Stimulated activated CD8-positive, alpha-beta memory T cell treated with anti-CD3 and anti-CD28 coated beads, Interleukin-7, amount 100 ng/mL, for 4 hours (primary cell): ENCODE measurements at places on chromosomes 12 and 14.

GRCh38 chr12:109698820-109699219, 14.8 kb upstream of the FAM222A start:
- no peak for DNase-seq

- DNase-seq = no peak
Measured at GRCh38 chr12:132624186-132624855, 5.7 kb downstream of the P2RX2 start.

- no peak for DNase-seq
Measured at GRCh38 chr14:69711065-69711464, 55.9 kb upstream of the SRSF5 start.

DNA sequence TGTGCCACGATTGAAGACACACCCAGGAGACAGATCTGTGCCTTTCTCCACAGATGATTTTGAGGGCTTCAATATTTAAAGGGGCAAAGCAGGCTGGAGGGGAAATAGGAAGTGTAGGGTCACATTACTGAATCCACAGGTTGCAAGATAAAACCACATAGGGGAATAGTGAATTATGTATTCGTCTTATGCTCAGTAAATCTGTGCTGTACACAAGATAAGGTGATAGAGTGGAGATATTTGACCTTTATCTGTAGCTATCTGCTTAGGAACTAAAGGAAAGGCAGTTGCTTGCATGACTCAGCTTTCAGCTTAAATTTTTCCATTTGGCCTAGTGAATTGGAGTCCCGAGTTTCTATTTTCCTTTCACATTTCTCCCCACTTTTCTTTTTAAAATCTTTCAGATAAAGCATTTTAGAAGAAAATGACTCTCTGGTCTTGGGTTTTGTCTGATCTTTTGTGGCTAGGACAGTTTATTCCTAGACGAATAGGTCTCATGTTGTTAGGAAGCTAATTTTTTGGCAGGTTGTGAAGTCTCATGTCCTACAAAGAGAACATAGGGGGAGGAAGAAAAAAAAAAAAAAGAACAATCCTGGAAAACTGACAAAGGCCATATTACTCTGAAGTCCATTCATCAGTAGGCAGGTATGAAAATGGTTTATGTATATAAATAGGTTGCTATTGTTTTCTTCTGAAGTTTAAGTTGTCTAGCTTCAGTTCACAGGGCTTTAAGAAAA, 55.4 kb downstream of the FBXO33 start:
- DNase-seq = no peak

- DNase-seq = no peak
Measured at GRCh38 chr12:88237954-88238353, 95.8 kb downstream of the TMTC3 start.

DNA sequence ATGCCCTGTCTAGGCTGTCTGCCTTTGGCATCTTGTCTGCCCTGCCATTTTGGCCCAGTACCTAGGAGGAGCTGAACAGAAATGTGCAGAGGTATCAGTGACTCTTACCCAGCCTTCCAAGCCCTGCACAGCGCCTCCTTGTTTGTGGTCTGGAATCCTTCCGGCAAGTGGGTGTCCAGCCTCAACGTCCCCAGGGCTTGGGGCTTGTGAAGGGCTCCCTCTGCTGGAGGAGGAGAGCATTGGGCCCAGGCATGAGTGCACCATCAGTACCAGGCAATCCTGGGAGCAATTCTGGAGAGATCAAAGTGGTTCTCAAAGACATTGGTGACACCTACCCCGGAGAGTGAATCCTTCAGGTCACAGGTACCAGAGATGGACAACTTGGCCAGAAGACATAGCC, 2.4 kb upstream of the TCL1B start:
- DNase-seq = no peak

DNA sequence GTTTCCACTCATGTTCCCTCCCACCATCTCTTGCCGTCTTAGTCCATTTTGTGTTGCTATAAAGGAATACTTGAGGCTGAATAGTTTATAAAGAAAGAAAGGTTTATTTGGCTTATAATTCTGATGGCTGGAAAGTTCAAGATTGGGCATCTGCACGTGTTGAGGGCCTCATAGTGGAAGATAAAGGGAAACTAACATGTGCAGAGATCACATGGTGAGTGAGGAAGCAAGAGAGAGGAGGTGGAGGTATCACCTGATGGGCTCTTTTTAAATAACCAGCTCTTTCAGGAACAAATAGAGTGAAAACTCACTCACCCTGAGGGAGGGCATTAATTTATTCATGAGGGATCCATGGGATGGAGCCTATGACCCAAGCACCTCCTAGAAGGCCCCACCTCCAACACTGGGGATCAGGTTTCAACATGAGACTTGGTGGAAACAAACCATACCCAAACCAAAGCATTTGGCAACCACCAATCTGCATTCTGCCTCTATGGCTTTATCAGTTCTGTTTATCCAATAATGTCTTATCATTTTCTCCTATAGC, 29.5 kb downstream of the MYO1H start:
- no peak for DNase-seq
